Activated naive CD8-positive, alpha-beta T cell treated with anti-CD3 and anti-CD28 coated beads, Interleukin-2, amount 50 U/mL, for 24 hours (primary cell): ENCODE measurements at places on chromosomes 7 and 10.
A peak's percentile ranks its signal among the peaks of the same experiment; 100 is the strongest.

- no peak for DNase-seq
These were observed 282.3 kb downstream of the USP6NL start for GRCh38 chr10:11329062-11329673.

DNA sequence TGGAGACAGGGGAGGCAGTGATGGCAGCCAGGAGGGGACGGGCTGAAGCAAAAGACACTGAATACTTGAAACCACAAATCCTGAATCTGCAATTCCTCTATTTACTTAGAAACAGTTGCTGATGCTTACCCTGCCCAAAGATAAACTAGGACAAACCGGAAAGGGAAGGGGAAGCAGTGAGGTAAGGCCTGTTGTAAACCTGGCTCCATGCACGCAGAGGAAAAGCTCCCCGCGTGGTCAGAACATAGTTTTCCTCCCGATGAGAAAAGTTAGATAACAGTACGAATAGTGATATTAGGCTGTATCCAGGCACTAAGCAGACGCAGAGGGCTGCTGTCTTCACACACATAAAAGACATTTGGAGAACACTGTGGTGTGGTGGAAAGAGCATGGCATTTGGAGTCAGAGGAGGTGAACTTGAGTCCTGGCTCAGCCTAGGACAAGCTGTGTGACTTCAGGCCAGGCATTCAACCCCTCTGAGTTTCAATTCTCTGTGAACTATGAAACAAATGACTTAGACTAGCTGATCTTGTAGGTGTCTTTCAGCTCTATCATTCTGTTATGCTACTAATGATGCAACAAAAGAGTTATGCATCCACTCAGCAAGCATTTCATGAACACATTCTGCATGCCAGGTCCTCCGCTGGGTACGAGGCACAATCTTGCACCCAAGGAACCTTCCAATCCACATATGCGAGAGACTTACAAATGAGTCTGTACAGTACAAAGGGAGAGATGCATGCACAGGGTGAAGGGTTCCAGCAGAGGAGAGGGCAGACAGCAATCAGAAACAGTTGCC is 80.9 kb downstream of the SORBS1 start:
- no peak for DNase-seq

- DNase-seq: no peak
These were observed 61.1 kb downstream of the PPP1R17 start for GRCh38 chr7:31748084-31748483.

GRCh38 chr7:31805209-31805818 is 118.3 kb downstream of the PPP1R17 start:
- no peak for DNase-seq

DNA sequence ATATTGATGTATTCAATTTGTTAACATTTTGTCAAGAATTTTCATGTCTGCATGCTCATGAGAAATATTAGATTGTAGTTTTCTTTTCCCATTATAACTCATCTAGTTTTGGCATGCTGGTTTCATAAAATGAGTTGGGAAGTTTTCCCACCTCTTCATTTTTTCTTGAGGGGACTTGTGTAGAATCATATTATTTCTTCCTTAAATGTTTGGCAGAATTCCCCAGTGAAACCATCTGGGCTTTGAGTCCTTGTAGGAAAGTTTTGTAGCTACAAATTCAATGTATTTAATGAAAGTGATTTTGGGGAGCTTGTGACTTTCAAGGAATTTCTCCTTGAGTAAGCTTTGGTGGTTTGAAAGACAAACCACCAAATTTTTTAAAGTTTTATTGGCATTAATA is 173.2 kb downstream of the PHTF2 start:
- DNase-seq: no peak

DNA sequence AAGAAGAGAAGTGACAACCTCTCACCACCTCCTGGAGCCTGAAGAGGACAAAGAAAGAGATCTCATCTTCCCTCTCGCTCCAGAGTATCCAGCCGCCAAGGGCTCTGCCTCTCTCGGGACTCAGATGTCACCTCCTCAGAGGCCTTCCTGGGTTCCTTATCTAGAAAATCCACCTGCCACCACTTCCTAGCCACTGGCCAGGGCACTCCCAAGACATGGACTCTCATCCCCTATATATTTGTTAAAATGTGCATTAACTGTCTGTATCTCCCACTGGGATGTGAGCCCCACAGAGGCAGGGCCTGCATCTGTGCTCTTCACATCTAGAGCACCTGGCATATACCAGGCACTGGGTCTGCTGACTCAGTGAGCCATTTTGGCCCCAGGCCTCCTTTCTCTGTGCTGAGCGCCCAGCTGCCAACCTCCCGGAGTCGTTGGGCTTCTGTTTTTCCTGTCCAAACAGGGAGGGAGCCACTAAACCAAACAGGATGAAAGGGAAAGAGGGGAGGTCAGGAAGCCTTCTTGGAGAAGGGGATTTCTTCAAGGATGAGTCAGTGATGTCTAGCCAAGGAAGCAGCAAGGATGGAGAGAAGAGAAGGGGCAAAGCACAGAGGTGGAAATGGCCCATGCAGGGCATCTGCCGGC is 58.9 kb downstream of the KCNMA1 start:
- no peak for DNase-seq

GRCh38 chr7:10973942-10974911 is 555 bp downstream of the PHF14 start:
- peak; percentile 24 for DNase-seq

DNA sequence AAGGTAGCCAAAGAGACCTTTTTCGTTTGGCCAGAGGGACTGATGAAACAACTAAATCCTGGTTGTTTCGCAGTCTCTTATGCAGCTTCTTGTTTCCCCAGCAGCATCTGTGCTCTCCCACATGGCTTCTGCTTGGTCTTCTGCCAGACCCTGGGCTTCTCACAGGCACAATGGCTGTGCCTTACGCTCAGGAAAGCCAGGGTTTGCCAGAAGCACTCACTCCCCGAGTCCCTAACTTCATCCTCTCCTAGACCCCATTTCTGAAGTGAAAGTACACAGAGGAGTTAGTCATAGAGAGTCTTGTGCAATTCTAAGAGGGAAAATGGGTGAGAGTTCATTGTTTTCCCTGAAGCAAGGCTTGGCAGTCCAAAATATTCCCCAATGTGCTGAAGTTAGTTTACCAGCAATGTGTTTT is 121.7 kb downstream of the EVX1 start:
- DNase-seq: no peak

DNA sequence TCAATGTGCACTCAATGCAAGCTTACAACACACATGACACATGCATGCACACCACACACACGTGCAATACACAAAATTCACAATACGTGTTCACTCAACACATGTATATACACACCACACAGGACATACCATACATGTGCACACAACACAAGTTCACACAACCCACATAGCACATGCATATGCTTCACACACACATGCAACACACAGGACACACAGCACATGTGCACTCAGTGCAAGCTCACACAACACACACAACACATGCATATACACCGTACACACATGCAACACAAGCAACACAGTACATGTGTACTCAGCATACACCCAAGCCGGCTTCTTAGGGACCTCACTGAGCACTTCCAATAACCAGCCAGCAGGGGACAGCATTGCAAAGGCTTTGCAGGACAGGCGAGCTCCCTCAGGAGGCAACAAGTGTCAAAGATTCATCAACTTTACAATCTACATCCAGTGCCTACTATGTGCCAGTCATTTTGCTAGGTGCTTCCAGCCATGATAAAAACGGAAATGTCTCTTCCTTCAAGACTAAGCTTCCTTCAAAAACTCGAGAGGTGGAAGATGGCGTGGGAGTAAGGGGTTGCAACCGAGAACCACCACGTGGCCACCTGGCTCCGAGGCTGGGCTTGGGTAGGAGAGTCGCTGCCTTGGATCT is 61.1 kb downstream of the JCAD start:
- DNase-seq: peak; percentile 76

GRCh38 chr10:119658274-119658673 is 7.1 kb downstream of the BAG3 start:
- no peak for DNase-seq

GRCh38 chr7:85851571-85852193 is 664.8 kb upstream of the SEMA3D start:
- no peak for DNase-seq
